Right kidney (tissue), 9 donors: ENCODE measurements at places on chromosomes 3 and 15.

- no peak for DNase-seq
Measured at GRCh38 chr3:67937498-67938118, 283.2 kb upstream of the SUCLG2 start.

DNA sequence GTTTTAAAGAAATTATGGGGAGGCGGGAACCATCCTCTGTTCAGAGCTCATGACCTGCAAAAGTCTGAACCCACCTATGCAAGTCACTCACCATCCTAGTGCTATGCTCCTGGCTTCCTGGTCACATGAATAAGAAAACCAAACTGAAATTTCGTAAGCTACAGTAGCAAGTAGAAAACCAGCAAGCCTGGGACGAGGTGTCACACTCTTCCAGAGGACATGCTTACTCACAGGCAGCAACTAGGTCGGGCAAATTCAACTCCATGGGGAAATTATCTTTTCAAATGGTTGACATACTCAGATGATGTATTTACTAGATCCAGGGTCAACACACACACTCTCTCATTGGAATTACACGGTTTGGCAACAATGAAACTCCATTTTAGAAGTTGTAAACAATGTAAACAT lies 31.3 kb downstream of the LDHAL6B start:
- DNase-seq, result no peak

GRCh38 chr3:56970461-56970879 lies 90.0 kb upstream of the SPATA12 start:
- DNase-seq, result no peak

- DNase-seq, result no peak
Measured at GRCh38 chr15:45441686-45442085, 63.3 kb upstream of the GATM start.

DNA sequence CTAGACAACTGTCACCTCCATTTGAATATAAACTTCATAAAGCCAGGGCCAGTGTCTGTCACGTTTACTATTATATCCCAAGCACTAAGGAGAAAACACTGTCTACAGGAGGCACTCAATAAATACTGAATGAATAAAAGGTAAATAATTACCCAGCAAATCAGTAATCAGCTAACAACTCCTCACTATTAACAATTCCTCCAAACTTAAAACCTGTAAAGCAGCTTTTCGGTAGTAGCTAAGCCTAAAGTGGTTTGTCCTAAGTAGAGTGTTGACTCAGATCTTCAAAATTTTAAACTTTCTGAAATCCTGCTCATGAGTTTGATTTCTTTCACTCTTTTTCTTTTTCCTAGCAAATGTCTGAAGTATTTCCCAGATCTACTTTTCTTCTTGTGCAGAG lies 39.9 kb downstream of the C3orf80 start:
- no peak for DNase-seq

DNA sequence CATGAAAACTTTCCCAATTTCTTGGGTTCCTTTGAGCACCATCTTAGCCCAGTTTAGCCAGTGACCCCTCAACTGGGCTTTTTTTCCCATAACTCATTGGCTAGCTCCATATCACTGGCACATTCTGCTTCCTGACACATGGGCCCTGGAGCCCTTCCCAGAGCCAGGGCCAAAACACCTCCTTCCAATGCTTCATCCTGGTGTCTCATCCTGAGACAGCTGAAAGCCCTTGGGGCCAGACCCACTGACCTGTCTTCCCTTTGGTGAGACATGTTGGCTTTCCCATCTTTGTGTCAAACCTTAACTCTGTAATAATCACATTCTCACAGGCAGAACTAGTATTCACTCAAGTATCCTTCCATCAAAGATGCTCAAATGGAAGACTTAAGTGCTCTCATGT lies 82.6 kb upstream of the SMAD3 start:
- DNase-seq, result no peak

GRCh38 chr3:107665351-107665750 lies 142.6 kb downstream of the BBX start:
- no peak for DNase-seq

- no peak for DNase-seq
Measured at GRCh38 chr15:66941108-66941711, 124.2 kb upstream of the SMAD3 start.

DNA sequence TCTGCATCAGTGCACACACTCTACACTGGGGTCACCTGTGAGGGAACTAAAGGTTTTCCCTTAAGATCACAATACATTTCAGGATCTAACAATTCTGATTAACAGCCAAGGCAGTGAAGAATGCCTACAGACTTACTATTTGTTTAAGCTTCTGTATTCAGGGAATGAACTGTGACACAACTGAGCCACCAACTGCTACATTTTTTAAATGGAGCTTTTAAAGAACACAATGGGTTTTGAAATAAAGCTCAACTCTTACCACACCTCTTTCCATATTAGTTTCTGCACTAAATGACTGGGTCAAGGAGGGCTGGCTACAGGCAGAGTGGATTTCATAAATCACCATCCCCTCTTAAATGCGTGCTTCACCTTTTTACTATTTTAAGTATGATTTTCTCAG lies 100.2 kb downstream of the TMCC1 start:
- DNase-seq, result peak; percentile 12

GRCh38 chr3:933326-933725 lies 159.5 kb upstream of the CNTN6 start:
- DNase-seq, result no peak

- no peak for DNase-seq
Measured at GRCh38 chr15:66067687-66068086, 185.9 kb downstream of the MEGF11 start.

GRCh38 chr15:71093054-71094024 lies 21.9 kb upstream of the THSD4 start:
- no peak for DNase-seq

GRCh38 chr15:101497484-101498034 lies 8.1 kb upstream of the PCSK6 start:
- no peak for DNase-seq

- DNase-seq, result no peak
Measured at GRCh38 chr3:114962189-114962588, 184.9 kb downstream of the ZBTB20 start.

GRCh38 chr15:93288728-93289294 lies 199.8 kb upstream of the RGMA start:
- no peak for DNase-seq

DNA sequence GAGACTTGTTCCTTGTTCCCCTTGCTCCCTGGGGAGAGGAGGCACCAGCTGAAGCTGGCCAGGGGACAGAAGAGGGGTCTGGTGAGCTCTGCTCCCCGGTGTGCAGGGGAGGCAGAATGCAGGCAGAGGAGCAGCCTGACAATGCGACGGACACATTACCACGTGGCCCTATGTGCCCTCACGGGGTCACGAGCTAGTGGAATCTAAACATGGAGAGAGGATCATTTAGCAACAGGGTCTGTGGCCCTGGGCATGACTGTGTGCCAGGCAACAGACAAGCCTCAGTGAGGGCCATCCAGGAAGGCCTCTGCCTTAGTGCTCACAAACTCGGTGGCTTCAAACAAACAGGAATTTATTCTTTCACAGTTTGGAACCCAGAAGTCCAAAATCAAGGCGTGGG lies 8.5 kb upstream of the MUC4 start:
- no peak for DNase-seq

DNA sequence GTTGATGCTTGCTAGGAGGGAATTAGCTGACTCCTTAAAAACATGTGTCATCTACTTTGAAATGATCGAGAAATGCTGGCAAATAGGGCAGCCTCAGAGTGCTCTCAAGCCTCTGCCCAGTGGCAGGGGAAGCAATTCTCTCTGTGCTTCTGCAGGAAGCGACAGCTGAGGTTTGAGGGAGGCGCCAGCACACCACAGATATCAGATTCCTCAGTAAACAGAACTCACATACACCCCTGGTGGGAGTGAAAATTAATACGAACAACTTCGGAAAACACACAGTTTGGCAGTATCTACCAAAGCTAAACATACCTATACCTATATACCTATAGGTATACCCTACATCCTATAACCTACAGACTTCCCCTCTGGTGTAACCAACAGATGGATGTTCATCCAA lies 61.3 kb downstream of the NSMCE3 start:
- peak; percentile 42 for DNase-seq

GRCh38 chr3:160557571-160557970 lies 7.8 kb downstream of the KPNA4 start:
- no peak for DNase-seq
